ENCODE measurements at places on chromosomes 13 and 19. TPM values are rescaled to one million over a fixed set of nuclear protein-coding genes. Genes with fewer than 3 reads are reported as not detected.

Gene SLAIN1
- total RNA-seq, result 2.2 TPM

GRCh38 chr13:62627226-62627625, 1211.6 kb upstream of the PCDH20 start:
- no peak overlapping the region for H3K4me3 ChIP-seq
- DNase-seq, result no peak
- H3K27ac ChIP-seq, result no peak overlapping the region
- no peaks in the 10 kb centered on the region for H3K27me3 ChIP-seq
- H3K36me3 ChIP-seq, result no peaks in the 10 kb centered on the region
- no peaks in the 10 kb centered on the region for H3K4me1 ChIP-seq

- no peaks in the 10 kb centered on the region for H3K27me3 ChIP-seq
- H3K27ac ChIP-seq, result peak overlapping the region; percentile 79
- H3K4me1 ChIP-seq, result peaks cover 46% of the 10 kb centered on the region
Measured at GRCh38 chr13:44989941-44990340, 603 bp downstream of the GPALPP1 start.

DNA sequence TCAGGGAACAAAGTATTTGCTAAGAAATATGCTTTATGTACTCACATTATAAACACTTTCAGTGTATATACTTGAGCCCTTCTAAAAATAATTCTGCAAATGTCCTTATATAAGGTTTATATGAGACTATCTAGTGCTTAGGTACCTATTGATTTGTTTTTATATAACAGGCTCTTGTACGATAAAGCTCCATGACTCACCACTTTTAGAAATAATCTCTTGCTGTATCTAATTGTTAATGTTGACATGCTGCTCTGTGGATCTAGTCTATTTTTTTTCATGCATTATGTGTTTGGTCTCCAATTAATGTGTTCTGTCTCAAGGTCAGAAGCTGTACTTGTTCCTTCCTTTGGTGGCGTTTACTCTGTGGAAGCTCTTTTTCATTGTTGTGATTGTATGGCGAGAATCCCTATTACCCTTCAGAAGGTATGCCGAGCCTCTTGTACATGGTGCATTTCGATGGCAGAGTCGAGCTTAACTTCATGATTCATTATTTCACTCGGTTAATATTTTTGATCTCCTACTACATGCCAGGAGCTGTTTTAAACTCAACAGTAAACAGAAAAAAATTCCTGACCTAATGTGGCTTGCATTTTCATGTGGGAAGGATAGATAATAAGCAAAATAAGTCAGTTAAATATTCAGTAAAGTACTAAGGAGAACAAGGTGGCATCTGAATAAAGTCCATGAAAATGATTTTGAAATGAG, 361.6 kb downstream of the COG6 start:
- H3K4me1 ChIP-seq, result no peaks in the 10 kb centered on the region
- DNase-seq, result no peak
- no peaks in the 10 kb centered on the region for H3K36me3 ChIP-seq
- H3K4me3 ChIP-seq, result no peak overlapping the region

DNA sequence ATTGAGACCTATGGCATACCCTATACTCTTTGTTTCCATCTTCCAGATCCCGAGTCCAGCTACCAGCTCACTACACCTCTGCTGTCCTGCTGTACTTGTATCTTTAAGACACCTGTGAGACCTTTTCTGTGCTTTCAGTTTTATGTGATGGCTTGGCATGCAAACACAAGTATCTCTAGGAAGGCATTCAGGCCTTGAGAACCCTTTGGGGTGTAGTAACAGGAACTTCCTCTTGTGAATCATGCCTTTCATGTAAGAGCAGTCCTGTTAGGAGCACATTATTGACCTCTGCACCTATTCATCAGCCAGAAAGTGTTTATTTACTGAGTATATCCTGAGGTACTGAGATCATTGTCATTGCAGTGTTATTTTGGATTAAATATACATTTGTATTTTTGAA, 87.0 kb upstream of the HTR2A start:
- H3K27me3 ChIP-seq, result no peaks in the 10 kb centered on the region
- no peak overlapping the region for H3K27ac ChIP-seq
- no peak overlapping the region for H3K4me3 ChIP-seq
- DNase-seq, result no peak
- no peaks in the 10 kb centered on the region for H3K36me3 ChIP-seq

Measured in vagina (tissue), 2 donors.